ENCODE measurements at places on chromosomes 4 and X.

DNA sequence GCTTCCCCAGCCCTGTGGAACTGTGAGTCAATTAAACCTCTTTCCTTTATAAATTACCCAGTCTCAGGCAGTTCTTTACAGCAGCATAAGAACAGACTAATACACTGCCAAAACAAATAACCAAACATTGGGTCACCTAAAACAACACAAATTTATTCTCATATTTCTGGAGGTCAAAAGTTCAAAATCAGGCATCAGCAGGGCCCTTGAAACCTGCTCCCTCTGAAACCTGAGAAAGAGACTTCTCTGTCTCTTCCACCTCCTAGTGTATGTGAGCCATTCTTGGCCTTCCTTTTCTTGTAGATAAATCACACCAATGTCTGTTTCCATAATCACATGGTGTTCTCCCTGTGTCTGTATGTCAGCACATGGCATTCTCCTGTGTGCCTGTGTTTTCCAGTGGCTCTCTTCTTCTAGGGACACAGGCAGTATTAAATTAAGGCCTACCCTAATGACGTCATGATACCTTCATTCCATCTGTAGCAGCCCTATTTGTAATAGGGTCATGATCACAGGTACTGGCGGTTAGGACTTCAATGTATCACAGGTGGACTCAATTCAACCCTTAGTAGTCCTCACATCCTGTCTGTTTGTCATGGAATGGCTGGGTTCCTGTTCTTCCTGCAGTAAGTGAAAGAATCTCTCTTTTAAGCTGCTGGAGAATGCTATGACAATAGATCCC is 147.3 kb upstream of the CLNK start:
- no peak for DNase-seq

GRCh38 chr4:83237591-83237990 is 47.0 kb downstream of the COQ2 start:
- DNase-seq, result no peak

- DNase-seq, result peak; percentile 16
Observed at GRCh38 chr4:55854129-55854528, 681 bp downstream of the EXOC1 start.

GRCh38 chr4:91963486-91963885 is 340.3 kb upstream of the GRID2 start:
- no peak for DNase-seq

DNA sequence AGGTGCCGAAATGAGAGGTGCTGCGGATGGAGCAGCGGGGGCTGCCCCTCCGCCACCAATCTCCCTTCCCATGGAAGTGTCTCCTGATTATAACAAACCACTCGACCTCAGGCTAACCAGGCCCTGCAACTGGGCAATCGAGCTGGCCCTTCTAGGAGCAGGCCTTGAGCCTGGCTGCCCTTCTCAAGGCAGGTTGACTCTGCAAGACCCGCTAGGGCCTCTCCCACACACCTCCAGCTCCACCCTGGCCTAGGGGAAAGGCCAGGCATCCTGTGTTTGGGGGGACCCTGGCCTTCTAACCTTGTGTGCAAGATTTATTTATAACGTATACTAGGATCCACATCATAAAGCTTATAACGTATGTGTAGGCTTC is 3.7 kb upstream of the BCOR start:
- DNase-seq, result no peak

DNA sequence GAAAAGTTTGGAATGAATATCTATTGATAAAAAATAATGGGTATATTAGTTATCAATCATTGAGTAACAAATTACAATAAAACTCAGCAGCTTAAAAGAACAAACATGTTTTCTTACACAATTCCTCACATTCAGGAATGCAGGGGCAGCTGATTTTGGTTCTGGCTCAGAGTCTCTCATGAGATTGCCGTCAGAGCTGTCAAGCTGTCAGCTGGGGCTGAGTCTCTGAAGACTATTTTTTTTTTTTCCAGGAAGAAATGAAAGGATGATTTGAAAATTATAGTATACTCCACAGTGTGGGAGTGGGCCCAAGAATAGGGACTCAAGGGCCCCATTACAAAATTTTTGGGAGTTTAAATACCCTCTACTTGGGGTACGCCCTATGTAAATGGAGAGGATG is 219.1 kb downstream of the GC start:
- no peak for DNase-seq

DNA sequence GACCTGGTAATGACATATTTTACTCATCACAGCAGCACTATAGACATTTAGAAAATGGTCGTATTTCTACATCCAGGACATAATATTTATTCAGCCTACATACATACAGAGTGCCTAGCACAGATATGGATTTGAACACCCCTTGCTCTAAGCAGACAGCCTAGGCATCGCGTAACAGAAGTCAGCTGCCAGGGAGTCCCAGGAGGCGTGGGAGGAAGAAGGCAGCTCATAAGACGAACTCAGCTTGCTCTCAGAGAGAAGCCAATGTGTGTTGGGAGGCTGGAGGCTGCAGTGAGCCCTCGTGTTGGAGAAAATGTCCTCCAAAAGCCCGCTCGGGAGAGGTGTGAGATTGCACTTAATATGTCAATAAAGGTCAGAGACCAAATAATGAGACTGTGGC is 131.6 kb downstream of the BCOR start:
- no peak for DNase-seq

DNA sequence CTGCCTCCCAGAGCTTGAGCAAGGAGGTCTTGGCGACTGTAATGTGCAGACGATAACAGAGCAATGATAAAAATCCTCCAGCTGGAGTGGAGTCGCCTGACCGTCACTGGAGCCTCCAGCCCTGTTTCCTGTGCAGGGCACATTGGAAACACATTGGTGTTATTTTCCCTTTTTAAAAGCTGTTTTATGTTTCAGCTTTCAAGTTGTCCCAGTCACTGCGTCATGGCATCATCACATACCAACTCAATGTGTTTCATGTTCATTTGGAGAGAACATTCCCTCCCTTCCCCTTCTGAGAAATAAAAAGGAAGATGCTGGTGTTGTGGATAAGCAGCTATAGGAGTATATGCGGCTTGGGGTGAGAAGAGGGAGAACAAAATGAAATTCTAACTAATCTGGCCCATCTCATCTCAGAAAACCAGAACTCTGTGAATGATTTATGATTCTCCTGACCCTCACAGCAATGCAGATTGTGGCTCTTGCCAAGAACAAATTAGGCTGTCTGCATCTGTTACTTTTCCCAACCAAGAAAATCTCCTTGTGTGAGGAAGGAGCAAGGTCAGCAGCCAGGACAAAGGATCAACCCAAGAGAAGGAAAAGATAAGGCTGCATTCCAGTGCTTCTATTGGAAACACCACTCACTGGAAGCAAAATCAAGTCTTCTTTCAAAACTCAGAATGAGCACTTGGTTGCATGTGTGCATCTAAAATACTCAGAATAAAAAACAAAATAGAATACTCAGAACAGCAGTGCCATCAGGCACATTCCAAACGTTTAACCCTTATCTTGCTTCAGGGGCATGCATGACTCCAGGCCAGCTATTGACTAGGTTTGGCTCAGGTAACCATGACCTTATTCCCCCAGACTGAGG is 134.4 kb downstream of the RASL11B start:
- DNase-seq, result no peak

DNA sequence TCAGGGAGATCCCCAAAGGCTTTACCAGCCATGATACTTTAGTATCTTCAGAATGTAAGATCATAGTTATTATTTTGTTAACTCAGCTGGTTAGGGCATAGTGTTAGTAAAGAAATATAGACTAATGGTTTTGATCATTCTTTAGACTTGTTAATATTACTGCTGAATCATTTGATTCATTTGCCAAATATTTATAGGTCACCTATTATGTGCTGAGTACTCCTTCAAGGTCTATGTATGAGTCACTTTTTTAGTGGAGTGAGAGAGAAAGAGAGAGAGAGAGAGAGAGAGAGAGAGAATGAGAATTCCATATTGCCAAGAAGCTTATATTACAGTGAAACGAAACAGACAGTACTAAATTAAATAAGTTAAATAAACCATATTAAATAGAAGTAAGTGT is 110.3 kb downstream of the UBE2NL start:
- no peak for DNase-seq

DNA sequence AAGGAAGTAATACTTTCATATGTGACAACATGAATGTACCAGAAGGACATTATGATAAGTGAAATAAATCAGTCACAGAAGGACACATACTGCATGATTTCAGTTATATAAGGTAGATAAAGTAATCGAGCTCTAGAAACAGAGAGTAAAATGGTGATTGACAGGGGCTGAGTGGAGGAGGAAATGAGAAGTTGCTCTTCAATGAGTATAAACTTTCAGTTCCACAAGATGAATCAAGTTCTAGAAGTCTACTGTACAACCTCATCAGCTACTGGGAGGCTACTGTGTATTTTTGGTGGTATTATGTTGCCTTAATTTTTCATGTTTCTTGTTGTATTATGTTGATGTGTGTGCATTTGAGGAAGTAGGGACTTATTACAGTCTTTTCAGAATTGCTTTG is 270.9 kb upstream of the GRIA3 start:
- DNase-seq, result no peak

DNA sequence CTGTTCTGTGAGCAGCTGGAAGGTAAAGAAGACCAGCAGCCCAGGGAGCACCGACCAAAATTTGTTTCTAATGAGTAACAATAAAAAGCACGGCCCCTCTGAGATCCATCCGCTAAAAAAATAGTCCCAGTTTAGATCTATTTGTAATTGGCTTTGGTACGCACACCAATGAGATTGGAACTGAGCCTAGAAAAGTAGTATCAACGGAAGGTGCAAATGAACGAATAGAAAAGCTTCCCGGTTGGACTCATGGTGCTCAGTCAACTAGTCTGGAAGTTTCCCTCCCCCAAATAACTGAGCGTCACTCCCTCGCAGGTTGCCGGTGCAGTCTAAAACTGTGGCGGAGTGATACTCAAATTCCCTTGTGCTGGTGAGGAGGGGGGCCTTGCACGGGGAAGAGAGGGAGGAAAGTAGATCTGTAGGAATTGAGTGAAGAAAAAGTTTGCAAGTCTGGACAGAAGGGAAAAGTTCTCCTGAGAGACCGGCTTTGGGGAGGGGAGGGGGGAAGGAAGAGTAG is at the start of gene COL4A5:
Gene COL4A5 (plus strand): TSS at position 413 of the 517 bp plus-strand sequence. CDS start 288 bp downstream, outside the sequence.
- peak; percentile 2 for DNase-seq

- no peak for DNase-seq
Observed at GRCh38 chr4:174707902-174708301, 121.1 kb downstream of the GLRA3 start.

DNA sequence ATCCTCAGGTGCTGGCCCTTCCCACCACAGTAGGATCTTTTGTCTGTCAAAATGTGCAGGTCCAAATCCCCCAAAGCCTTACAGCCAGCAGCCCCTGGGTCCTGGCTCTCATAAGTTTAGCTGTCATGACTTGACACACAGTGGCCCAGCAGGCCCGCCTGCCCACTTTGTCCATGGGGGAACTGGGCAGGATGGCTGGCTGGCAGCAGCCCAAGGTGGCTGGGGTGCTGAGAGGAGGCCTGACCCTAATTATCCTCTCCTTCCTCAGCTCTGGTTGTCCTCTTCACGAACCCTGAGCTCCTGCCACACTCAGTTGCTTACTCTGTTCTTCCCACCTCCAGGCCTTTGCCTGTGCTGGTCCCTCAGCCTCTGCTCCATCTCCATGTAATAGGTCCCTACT is 46.4 kb upstream of the PJA1 start:
- DNase-seq, result no peak

DNA sequence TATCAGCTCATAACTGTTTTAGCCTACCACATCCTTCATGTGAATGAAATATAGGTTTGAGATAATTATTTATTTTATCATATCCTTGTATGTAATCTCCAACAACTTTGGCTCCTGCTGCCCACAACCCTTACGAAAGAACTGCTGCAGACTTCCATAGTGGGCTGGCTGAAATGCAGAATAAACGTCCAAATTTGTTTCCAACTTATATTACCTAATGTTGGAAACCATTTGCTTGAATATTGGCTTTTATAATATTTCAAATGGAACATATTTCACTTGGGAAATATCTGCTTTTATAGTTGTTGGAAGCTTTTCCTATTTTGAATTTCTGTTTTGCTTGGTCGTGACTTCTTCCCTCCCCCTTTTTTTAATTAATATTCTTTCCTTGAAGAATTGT is 45.0 kb upstream of the ITM2A start:
- no peak for DNase-seq

DNA sequence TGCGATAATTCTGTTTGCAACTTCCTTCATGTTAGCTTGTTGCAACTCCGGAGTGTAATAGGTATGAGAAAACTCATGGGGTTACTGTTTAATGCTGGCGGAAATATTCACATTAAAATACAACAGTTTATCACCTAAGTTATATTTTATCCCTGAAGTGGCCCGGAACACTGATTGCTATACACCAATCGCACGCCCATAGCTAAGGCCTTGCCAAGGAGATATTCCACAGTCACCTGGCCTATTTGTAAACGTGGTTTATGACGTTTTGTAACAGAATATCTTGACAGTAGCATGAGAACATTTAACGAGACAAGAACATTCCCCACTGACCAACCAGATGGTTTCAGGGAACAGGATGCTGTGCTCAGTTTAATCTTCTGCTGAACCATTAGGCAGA is 23.2 kb upstream of the FAM90A26 start:
- DNase-seq, result no peak

- no peak for DNase-seq
Observed at GRCh38 chrX:109036624-109037023, 300.3 kb upstream of the IRS4 start.

DNA sequence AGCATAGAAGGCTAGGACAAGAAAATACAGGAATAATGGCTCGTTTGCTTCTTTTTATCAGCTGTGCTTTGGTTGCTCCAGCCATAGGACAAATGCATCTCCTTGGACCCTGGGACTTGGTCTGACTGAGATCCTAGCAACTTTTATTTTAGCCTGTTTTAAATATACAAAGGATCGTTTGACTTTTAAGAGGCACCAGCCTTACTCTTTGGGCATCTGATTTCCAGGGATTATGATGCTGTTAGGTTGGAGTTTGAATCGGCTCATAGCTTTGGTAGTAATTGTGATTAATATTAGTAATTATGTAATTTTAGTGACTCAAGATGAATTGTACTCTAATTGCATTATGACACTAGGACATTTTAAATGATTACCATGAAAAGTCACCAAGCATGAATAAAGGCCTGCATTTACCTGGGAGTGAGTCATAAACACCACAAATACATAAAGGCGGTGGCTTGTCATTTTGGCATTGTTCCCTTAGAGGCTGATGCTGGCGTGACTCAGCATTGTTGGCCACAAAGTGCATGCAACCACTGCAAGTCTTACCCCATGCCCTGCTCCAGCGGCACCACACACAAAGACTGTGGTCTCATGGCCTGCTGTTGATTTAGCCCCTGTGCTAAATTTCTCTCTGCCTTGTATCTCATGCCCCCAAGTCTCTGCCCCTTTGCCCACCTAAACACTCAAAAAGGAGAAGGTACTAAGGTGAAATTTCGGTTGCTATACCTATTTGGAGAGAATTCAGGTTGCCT is 12.4 kb downstream of the GPAT3 start:
- peak; percentile 83 for DNase-seq

GRCh38 chr4:140069066-140069465 is 84.9 kb downstream of the MAML3 start:
- no peak for DNase-seq

GRCh38 chrX:109873574-109873973 is 129.3 kb upstream of the TMEM164 start:
- no peak for DNase-seq

DNA sequence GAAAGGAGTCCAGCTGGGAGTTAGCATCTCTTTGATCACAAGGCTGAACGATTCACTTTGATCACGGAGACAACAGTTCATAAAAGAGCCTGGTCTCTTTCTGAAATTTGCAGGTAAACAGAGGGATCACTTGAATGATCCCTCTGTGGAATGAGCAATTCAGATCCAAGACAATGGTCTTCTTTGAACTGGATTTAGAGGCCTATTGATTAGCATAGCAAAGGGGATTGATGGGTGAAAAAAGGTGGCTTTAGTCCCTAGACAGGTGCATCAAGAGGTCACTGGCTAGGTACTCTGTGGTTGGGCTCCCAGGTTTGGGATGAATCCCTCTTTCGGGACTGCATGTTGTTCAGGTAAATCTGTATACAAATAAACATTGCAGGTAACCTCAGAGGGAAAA is 223.8 kb upstream of the TAPT1 start:
- DNase-seq, result no peak
